ENCODE measurements at places on chromosomes 3 and 15. TPM values are rescaled to one million over a fixed set of nuclear protein-coding genes. Genes with fewer than 3 reads are reported as not detected.

Gene ABCF3
- polyA plus RNA-seq = 47.5 TPM

Gene GOLGA6L4
- polyA plus RNA-seq = 10.0 TPM

Gene SLC12A1
- not detected for polyA plus RNA-seq

Gene TIMP4
- polyA plus RNA-seq = 1.4 TPM

Gene RTP4
- polyA plus RNA-seq = 4.8 TPM

Gene CCDC13
- polyA plus RNA-seq = 1.9 TPM

Gene OR5K2
- not detected for polyA plus RNA-seq

Gene ARNT2
- 2.0 TPM for polyA plus RNA-seq

Gene CALML4
- polyA plus RNA-seq = 12.0 TPM

Gene SV2B
- polyA plus RNA-seq = 0.24 TPM

Measured in lung (tissue), 17 donors.